ENCODE measurements at places on chromosomes 12 and 14.
A peak's percentile ranks its signal among the peaks of the same experiment; 100 is the strongest.

GRCh38 chr14:57461777-57462320 is 31.8 kb downstream of the CCDC198 start:
- no peak for DNase-seq

- DNase-seq = no peak
These were observed 364.3 kb upstream of the CCDC196 start for GRCh38 chr14:66121859-66122258.

DNA sequence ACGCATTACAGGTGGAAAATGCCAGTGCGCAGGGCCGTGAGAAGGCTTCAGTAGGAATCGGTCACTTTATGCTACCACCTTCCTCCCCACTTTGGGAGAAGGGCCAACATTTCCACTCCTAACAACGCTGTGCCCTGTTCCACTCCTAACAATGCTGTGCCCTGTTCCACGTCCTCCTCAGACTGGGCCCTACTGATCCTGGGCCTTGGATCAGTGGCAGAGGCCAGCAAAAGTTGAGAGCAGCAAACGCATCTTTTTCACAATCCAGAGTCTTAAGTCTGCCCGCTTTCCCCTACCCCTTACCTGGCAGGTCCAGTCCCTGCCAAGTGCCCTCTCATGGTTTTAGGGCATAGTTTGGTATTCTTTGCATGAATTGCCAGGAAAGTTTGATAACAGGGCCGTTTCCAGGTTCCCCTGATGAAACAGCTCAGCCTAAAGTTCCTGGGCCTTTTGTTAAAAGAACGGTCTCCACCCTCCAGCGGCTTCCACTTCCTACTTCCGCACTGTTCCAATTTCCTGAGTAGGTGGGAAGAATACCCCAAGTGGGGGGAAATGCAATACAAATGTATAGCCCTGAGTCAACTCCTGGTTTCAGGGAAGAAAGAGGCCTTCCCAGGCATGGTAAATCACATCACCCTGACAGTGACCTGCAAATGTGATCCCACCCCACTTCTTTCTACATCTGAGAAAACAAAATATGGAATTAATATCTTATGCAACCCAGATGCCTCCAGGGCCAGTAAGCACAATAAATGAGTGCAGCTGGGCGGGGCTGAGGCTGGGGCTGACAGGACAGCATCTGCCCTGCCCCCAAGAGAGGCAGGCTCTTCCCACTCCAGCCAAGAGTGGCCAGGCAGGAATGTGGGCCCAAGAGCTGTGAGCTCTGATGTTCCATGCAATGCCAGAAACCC is 15.0 kb downstream of the KCTD10 start:
- no peak for DNase-seq

DNA sequence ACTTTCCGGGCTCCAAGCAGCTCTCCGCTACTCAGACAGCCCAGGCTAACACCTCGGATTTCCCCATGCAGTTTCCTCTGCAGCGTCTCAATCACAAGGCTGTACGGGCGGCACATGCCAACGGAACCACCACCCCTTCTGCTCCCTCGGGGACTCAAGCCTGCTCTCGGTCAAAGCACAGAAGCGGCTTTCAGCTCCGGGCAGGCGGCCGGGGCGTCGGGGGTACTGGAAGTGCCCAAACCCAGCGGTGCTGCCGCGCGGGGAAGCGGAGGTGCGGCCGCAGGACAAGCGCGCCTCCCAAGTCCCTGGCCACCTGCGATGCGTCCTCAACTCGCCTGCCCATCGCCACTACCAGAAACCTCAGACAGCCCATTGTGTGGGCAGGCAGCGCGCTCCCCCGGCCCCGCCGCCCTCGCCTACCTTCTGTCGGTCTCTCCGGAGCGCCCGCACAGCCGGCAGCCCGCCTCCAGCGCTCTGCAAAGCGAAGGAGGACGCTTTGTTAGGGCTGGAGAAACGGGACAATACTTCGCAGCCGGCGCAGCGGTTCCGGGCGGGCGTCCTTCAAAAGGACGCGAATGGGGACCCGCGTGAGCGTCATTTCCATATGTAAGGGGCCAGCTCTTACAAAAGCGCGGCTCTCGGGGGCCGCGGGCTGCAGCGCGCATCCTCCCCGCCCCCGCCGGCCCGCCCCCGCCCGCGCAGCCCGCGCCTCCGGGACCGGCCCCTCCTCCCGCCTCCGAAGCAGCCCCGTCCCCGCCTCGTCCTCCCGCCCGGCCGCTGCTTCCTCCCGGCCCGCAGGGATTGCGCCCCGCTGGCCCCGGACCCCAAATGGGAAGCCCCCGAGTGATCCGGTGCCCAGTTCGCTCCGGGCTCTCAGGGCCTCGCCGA is 674 bp downstream of the NIN start:
- peak; percentile 63 for DNase-seq

- DNase-seq = no peak
These were observed 502.6 kb downstream of the DIO2 start for GRCh38 chr14:79708426-79709388.

- DNase-seq = no peak
These were observed 15.9 kb downstream of the PLEKHG3 start for GRCh38 chr14:64720131-64720576.

GRCh38 chr12:8088574-8088973 is 6.5 kb downstream of the NECAP1 start:
- DNase-seq = no peak

GRCh38 chr14:63174760-63175191 is 29.5 kb upstream of the RHOJ start:
- no peak for DNase-seq

Measured in anterior cingulate cortex (tissue), 58 donors.